ENCODE measurements at places on chromosomes 16 and 17.

DNA sequence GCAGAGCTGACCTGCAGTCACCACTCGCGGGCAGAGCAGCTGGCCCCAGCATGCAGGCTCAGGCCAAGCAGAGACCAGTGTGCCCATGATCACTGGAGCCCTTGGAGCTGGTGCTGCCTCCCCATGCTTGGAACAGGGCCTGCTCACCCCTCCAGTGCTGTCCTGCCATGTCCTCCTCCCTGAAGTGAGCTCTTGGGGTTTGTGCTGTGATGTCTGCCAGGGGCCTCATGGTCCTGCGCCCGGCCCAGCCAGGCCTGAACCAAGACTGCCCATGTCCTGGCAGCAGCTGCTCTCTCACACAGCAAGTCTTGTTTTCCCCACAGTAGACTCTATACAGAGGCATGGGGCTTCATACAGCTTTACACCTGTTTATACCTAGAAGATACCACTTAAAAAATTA, 24.6 kb downstream of the TMEM11 start:
- DNase-seq, result no peak

DNA sequence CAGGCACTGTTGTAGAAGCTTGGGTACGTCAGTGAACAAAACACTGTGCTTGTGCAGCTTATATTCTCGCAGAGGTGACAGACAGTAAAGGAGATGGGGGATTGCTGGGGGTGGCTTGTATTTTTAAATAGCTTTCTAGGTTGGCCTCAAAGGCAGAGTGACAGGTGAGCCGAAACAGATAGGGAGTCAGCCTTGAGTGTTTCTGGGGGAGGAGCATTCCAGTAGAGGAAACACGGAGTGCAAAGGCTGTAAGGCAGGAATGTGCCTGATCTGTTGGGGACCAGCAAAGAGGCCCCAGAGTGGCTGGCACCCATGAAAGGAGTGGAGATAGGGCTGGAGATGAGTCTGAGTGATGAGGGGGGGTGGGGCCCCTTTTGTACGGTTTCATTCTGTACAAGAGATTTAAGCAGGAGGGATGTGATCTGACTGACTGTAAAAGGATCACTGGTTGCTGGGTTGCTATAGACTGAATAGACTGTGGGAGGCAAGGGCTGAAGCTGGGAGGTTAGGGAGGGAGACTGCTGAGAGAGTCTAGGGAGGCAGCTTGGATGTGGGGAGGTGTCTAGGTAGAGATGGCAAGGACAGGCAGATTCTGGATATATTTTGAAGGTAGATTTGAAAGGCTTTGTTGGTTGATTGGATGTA, 15.2 kb downstream of the NUP93 start:
- DNase-seq, result no peak

GRCh38 chr16:57606847-57607501, 21.5 kb upstream of the ADGRG1 start:
- peak; percentile 75 for DNase-seq

DNA sequence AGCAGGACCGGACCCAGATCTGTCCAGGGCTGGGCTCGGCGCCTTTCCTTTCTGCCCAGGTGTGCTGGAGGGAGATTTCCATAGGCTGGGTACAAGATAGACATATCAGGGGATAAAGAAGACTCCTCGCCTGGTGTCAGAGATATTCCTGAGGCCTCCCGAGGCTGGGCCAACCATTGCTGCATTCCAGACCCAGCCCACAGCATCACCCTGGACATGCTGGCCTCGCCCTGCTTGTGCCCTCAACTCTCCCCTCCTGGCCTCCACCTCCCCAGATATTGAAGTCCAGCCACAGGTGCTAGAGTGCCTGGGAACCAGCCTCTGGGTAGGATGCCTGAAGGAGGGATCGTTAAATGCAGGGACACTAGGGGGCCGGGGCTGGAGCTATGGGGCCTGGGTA, 2.1 kb downstream of the CD300LG start:
- no peak for DNase-seq

GRCh38 chr17:40175928-40176753, 1.1 kb upstream of the RAPGEFL1 start:
- no peak for DNase-seq

DNA sequence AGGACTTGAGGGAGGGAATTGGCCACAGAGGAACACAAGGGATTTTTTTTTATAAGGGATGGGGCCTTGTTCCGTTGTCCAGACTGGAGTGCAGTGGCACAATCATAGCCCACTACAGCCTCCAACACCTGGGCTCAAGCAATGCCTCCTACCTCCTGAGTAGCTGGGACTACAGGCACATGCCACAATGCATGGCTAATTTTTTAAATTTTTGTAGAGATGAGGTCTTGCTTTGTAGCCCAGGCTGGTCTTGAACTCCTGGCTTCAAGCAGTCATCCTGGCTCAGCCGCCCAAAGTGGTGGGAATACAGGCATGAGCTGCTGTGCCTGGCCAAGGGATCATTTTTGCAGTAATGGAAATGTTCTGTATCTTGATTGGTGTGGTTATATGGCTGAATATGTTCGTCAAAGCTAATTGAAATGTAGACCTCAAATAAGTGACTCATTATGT, 56.9 kb downstream of the VMP1 start:
- DNase-seq, result no peak

DNA sequence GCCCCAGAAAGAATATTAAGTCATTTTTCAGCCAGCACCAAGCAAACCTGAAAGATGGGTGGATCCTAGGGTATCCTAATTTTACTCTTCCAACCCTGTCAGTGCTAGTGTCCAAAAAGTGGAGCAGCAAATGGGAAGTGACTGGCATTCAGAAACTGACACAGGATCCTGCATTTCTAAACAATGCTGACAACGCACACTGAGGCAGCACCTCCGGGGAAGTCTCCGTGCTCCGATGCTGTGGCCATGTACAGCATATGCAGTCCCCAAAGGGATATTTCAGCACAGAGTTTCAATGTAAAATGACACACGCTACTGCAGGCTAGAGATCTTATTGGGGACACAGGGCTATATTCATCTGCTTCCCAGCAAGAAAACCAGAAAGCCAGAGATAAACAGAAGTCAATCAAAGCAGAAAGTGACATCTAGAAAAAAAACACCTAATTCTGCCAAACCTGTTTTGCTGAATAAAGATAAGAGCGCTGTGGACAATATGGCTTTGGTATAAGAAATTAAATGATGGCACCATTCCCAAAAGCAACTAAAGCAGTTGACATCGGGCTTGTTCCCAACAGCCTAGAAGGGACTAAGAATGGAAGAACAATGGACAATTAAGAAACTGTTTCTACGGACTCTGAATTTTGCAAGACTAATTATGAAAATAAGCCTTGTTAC, 17.3 kb downstream of the XYLT1 start:
- DNase-seq, result no peak

GRCh38 chr16:84957792-84958191, 53.5 kb downstream of the ZDHHC7 start:
- DNase-seq, result no peak

GRCh38 chr16:53065461-53066061, 10.8 kb downstream of the CHD9 start:
- no peak for DNase-seq

DNA sequence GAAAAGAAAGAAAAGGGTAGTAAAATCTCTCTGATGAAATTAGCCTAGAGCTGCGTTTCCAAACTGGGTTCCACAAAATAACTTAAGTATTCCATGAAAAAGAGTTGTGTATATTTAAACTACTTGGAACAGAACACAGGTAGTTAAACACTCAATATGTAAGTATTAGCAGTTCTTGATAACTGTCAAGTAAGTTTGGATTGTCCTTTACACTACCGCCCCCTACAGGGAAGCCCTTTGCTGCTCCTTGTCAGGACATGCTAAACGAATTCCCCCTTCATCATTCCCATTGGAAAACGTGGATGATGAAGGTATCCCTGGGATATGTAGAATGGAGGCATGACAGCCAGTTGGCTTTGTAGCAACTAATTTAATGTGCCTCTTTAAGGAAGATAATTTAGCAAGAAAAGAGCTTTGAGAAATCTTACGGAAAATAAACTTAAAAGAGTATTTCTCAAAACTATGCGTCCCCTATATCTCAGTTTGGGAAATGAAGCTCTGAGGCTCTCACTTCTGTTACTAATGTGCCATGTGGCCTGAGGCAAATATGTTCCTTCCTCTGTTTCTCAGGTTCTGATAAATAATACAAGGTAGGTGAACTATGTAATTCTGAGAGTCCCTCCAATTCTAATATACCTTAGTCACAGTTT, 18.8 kb downstream of the NCBP3 start:
- DNase-seq, result no peak

- no peak for DNase-seq
Observed at GRCh38 chr17:17886726-17887125, 49.9 kb upstream of the SREBF1 start.

DNA sequence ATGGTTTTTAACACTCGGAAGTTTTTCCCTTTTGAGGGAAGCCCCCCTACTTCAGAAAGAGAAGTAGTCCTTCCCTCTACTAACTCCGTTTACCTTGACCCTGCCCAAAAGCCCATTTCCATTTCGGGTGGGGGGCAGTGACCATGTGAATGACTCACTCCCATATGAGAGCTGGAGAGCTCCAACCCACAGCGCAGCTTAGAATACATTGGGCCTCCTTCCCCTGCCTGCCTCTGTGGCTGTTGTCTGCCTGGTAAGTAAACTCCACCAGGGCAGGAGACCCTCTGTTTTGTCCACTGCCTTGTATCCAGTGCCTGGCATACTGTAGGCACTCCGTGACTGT, 985 bp downstream of the SGSM2 start:
- DNase-seq, result no peak

GRCh38 chr16:53849994-53850393, 146.0 kb downstream of the FTO start:
- no peak for DNase-seq

DNA sequence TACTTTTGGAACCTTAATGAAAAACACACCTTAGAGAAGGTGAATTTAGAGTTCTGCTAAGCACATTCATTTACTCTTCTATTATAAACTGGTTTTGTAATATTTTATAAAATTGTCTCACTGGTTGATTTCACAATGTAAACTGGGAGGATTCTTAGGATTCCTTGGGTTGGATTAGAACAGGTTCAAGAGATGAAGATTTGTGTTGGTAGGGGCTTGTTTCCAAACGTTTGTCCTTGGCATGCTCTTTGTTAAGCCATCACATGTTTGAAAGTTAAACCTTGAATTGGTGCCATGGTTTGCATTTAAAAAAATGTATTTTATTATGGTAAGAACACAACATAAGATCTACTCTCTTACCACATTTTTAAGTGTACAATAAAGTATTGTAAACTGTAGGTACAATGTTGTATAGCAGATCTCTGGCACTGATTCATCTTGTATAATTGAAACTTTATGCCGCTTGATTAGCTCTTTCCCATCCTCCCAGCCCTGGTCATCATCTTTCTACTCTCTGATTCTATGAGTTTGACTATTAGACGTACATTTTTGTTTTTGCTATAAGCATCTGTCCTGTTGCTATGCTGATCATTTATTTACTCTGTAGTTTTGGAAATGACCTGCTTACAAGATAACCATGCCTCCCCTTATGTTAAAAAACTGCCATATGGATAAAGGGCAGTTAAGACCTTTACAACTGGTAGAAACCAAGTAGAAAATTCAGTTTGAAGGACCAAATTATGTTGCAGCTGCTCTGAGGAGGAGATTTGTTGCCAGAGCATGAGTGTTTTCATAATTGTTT, 9.6 kb downstream of the FTO start:
- DNase-seq, result peak; percentile 45

- peak; percentile 81 for DNase-seq
Observed at GRCh38 chr17:62968445-62968923, 2.4 kb downstream of the TANC2 start.

GRCh38 chr17:36501963-36502362, 15.5 kb downstream of the ZNHIT3 start:
- DNase-seq, result no peak
